ENCODE measurements at places on chromosomes 5 and 9.

DNA sequence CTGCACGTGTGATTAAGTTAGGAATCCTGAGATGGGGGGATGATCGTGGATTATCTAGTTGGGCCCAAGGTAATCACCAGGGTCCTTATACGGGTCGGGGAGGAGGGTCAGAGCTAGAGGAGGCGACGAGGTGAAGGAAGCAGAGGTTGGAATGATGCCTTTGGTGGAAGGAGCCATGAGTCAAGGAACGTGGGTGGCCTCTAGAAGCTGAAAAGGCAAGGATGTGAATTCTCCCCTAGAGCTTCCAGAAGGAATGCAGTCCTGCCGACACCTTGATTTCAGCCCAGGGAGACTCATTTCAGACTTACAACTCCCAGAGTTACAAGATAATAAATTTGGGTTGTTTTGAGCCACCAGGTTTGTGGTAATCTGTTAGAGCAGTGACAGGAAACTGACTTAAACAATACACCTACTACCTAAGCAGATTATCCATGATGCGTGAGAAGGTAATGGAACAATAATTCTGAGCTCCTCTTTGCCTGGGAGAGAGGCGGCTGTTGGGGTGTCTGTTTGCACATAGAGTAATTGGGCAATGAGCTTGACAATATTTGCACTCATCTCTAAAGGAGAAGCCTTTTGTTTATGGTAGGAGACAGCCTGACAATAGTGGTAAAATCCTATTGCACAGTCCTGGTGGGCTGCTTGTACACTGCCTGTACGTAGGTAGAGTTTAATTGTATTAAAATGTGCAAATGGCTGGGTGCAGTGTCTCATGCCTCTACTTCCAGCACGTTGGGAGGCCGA is 129.3 kb upstream of the IER5L start:
- no peak for DNase-seq

DNA sequence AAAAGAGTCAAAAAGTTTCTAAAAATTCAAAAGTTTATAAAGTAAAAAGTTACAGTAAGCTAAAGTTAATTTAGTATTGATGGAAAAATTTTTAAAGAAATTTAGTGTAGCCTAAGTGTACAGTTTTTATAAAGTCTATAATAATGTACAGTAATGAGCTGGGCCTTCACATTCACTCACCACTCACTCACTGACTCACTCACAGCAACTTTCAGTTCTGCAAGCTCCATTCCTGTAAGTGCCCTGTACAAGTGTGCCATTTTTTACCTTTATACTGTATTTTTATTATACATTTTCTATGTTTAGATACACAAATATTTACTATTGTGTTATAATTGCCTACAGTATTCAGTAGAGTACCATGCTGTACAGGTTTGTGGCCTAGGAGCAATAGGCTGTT is 239.5 kb upstream of the MAP3K1 start:
- no peak for DNase-seq

DNA sequence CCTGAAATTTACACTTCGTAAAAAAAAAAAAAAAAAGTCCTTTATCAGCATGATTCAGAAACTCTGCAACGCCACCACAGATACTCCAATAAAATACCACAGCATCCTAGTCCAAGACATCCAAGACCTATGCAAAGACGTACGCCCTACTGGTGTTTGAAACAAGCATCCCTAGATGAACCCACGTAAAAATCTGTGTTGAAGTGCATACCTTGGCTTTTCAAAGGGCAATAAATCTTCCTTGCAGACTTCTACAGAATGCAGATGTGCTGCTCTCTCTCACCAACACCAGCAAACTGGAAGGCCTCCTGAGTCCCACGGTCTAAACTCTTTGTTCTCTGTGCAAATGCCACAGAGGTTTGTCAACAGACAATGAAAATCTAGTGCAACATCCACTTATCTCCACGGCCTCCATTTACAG is 38.8 kb downstream of the MYO10 start:
- peak; percentile 71 for DNase-seq

GRCh38 chr5:40224421-40224820 is 455.3 kb upstream of the PTGER4 start:
- no peak for DNase-seq

GRCh38 chr5:158039911-158040347 is 181.0 kb upstream of the CLINT1 start:
- no peak for DNase-seq

DNA sequence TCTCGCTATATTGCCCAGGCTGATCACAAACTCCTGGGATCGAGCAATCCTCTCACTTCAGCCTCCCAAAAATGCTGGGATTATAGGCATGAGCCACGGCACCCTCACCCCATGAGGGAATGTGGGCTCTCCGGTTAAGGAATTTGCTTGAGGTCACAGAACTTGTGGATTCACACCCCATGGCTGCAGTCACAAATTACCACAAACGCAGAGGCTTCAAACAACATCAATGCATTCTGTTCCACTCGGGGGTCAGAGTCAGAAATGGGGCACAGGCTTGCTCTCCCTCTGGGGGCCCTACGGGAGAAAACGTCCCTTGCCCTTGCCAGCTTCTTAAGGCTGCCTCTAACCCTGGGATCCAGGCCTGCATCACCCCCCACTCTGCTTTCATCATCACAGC is 12.2 kb upstream of the SPINK4 start:
- DNase-seq: no peak

DNA sequence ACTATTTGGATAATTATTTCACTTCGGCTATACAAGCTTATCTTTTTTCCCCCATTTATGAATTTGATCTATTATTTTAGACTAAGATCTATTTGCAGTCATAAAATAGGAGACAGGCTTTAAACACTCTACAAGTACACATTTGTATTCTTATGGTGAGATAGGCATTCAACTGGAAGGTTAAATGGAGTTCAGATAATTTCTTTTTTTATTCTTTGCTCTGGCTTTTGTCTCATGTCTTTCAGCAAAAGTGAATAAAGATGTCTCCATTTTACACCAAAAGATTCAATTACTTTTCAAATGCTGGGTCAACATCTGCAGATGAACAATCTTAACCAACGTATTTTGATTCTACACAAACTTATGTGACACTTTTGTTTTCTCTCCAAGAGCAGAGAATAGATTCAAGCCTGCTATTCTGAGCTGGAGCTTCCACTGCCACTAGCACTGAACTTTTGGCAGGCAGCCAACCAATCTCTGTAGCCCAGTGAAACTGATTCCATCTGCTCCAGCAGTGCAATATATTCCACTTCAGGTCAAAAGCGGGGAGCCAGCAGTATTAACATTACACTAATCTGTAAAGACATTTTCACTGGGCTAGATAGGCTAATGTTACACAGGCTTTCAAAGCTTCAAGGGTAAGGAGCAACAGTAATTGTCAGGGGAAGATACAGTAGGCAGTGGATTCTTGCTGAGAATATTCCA is 452.0 kb upstream of the ZNF608 start:
- peak; percentile 89 for DNase-seq

DNA sequence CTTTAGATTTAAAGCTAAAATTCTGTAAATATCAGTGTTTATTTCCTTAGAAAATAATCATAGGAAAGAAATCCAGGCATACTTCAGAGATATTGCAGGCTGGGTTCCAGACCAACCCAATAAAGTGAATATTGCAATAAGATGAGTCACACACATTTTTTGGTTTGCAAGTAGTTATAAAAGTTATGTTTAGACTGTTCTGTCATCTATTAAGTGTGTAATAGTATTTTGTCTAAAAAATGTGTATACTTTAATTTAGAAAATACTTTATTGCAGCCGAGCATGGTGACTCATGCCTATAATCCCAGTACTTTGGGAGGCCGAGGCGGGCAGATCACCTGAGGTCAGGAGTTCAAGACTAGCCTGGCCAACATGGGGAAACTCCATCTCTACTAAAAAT is 6.9 kb upstream of the RIC1 start:
- DNase-seq: peak; percentile 88

DNA sequence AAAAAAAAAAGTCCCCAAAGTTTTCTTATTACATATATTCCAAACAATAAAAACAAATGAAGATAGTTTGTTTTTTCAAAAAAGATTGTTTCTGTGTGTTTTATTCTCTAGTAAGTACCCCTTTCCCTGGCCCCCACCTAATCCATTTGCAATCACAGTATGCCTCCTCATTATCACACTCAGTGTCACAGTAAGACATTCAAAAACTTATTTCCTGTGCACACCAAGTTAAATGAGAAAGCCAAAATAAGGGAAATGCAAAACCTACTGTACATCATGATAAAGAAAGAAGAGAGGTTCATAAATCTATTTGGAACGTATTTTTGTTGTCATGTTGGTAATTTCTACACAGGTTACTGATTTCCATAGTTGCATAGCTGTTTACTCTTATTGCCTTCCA is 62.3 kb downstream of the ST8SIA4 start:
- DNase-seq: no peak

GRCh38 chr9:134455934-134456755 is 129.9 kb downstream of the RXRA start:
- DNase-seq: peak; percentile 99

DNA sequence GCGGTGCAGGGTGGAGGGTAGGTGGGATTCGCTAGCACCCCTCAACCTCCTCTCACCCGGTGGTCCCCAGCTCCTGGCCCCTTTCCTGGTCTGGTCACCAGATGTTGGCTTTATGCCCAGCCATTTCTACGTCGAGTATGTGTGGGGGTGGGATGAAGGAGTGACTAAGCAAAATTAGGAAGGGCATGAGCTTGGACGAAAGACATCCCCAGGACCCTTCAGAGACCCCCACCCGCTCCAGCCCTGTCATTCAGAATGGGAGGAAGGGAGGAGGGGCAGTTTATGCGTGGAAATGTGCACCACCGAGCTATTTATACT is 742 bp downstream of the BHMT2 start:
- DNase-seq: peak; percentile 32

- peak; percentile 81 for DNase-seq
Measured at GRCh38 chr5:83844449-83845068, 123.9 kb upstream of the HAPLN1 start.

- DNase-seq: no peak
Measured at GRCh38 chr5:60843386-60843935, 608 bp downstream of the ELOVL7 start.

DNA sequence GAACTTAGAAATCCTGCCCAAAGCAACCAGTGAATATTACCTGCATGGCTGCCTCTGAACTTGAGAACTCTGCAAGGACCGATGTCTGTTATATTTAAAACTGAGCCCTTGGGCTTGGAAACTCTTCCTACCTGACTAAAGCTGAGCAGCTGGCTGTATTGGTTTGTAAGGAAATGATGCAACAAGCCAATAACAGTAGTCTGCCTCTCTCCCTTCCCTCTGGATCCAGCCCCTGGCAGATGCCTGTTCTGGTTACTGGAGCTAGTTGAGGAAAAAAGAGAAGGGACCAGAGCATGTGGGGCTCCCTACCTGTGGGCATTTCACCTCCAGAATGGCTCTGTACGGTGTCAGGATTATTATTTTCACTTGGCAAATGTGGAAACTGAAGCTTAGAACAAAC is 34.7 kb downstream of the SH3RF2 start:
- DNase-seq: no peak

- DNase-seq: no peak
Measured at GRCh38 chr5:91282210-91282609, 100.9 kb downstream of the ARRDC3 start.

DNA sequence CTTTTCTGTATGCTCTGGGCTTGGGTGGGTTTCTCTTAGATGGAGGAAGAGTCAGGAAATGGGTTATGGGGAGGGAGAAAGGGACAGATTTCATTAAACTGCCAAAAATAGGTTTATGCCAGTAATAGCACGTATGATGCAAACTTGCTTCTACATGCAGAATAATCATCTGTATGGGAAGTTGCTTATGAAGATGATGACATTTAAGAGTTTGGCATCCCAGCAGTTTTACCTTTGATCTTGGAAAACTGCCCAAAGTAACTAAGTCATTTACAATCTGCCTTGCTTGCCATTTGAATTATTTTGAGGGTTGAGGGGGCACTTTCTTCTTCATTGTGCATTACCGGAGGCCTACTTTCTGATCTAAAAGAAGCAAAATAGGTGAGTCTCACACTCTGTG is 282.9 kb upstream of the ANKRD55 start:
- no peak for DNase-seq

Measured in fibroblast of skin of left quadriceps (primary cell).